Bladder microvascular endothelial cell (primary cell): ENCODE measurements at places on chromosomes 2 and 18. TPM values are rescaled to one million over a fixed set of nuclear protein-coding genes. Genes with fewer than 3 reads are reported as not detected.

Gene MYCN
- total RNA-seq: 5.0 and 6.2 TPM in 2 replicates

Gene C2orf66
- total RNA-seq: 0.06 TPM in 1 of 2 replicates, not detected in the other

Gene AGBL5
- 10.4 and 13.0 TPM in 2 replicates for total RNA-seq

Gene SRD5A2
- not detected in 2 replicates for total RNA-seq

Gene CYS1
- total RNA-seq: 0.16 TPM in 1 of 2 replicates, not detected in the other

Gene SMAD7
- 2.3 and 6.4 TPM in 2 replicates for total RNA-seq

Gene ICA1L
- total RNA-seq: 1.5 and 1.9 TPM in 2 replicates

Gene NLRC4
- total RNA-seq: not detected in 2 replicates

Gene TANC1
- 46.1 and 123 TPM in 2 replicates for total RNA-seq

Gene DES
- not detected in 2 replicates for total RNA-seq

Gene UGT1A5
- not detected in 2 replicates for total RNA-seq

Gene UGGT1
- 48.9 and 82.3 TPM in 2 replicates for total RNA-seq

Gene TSPYL6
- total RNA-seq: not detected in 2 replicates

Gene ASPRV1
- total RNA-seq: 0.16 and 0.25 TPM in 2 replicates

Gene EGR4
- not detected in 2 replicates for total RNA-seq

Gene ZAP70
- under 0.01 and 0.16 TPM in 2 replicates for total RNA-seq

Gene PLGLB2
- 0.65 and 2.4 TPM in 2 replicates for total RNA-seq

Gene LRATD1
- total RNA-seq: 2.1 and 2.7 TPM in 2 replicates

Gene FAHD2A
- total RNA-seq: 22.5 and 29.6 TPM in 2 replicates

Gene HAUS1
- 31.4 and 43.9 TPM in 2 replicates for total RNA-seq

Gene OR6B2
- total RNA-seq: not detected in 2 replicates

Gene FOXI3
- not detected in 2 replicates for total RNA-seq

Gene RTP5
- not detected in 2 replicates for total RNA-seq

Gene STK39
- total RNA-seq: 2.6 and 3.0 TPM in 2 replicates

Gene CFC1
- not detected in 2 replicates for total RNA-seq

Gene LRP1B
- under 0.01 and 0.06 TPM in 2 replicates for total RNA-seq

Gene ZNF804A
- total RNA-seq: under 0.01 and 0.16 TPM in 2 replicates

Gene SEC11C
- total RNA-seq: 18.6 and 20.1 TPM in 2 replicates

Gene PSMA8
- total RNA-seq: not detected in 2 replicates

Gene TMEM237
- 13.6 and 46.9 TPM in 2 replicates for total RNA-seq

Gene ATF2
- 34.2 and 59.1 TPM in 2 replicates for total RNA-seq

Gene DPP4
- 16.4 and 26.9 TPM in 2 replicates for total RNA-seq

Gene LYG2
- not detected in 2 replicates for total RNA-seq

Gene CCDC178
- 1.4 and 3.9 TPM in 2 replicates for total RNA-seq

Gene INHBB
- 0.19 and 6.0 TPM in 2 replicates for total RNA-seq

Gene EXOC6B
- total RNA-seq: 14.1 and 27.4 TPM in 2 replicates

Gene TCF7L1
- 2.9 and 10.3 TPM in 2 replicates for total RNA-seq

Gene LIPG
- 2.0 and 3.4 TPM in 2 replicates for total RNA-seq

Gene SOWAHC
- total RNA-seq: 5.2 and 7.7 TPM in 2 replicates

Gene MBD5
- 5.5 and 26.6 TPM in 2 replicates for total RNA-seq
